Cardiac muscle cell (in vitro differentiated cells and primary cell): ENCODE measurements at places on chromosomes 4 and X. TPM values are rescaled to one million over a fixed set of nuclear protein-coding genes. Genes with fewer than 3 reads are reported as not detected.

DNA sequence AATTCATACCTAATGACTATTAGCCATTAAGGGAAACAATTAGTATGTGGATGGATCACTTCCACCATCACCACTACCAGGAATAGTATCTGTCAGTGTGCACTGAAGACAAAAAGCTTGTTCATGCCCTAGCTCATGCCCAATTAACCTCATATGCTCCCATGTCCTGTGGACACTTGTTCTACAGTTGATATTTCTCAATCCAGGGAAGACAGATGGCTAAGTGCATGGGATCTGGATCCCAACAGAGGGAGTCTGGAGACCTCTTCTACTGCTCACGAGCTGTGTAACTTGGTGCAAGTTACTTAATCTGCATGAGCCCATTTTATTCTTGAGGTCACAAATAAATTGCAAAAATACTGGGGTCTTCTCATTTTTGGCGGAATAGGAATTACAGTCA, 23.7 kb downstream of the AMOT start:
- DNase-seq: no peak
- no peak overlapping the region for H3K27ac ChIP-seq
- no peak overlapping the region for H3K4me3 ChIP-seq
- peaks cover 9% of the 10 kb centered on the region for H3K4me1 ChIP-seq
- H3K27me3 ChIP-seq: no peaks in the 10 kb centered on the region
- H3K36me3 ChIP-seq: no peaks in the 10 kb centered on the region

GRCh38 chr4:56705334-56705733, 24.2 kb upstream of the HOPX start:
- H3K4me1 ChIP-seq: peaks cover 27% of the 10 kb centered on the region
- H3K4me3 ChIP-seq: no peak overlapping the region
- no peak for DNase-seq
- H3K27me3 ChIP-seq: no peaks in the 10 kb centered on the region
- H3K36me3 ChIP-seq: no peaks in the 10 kb centered on the region

DNA sequence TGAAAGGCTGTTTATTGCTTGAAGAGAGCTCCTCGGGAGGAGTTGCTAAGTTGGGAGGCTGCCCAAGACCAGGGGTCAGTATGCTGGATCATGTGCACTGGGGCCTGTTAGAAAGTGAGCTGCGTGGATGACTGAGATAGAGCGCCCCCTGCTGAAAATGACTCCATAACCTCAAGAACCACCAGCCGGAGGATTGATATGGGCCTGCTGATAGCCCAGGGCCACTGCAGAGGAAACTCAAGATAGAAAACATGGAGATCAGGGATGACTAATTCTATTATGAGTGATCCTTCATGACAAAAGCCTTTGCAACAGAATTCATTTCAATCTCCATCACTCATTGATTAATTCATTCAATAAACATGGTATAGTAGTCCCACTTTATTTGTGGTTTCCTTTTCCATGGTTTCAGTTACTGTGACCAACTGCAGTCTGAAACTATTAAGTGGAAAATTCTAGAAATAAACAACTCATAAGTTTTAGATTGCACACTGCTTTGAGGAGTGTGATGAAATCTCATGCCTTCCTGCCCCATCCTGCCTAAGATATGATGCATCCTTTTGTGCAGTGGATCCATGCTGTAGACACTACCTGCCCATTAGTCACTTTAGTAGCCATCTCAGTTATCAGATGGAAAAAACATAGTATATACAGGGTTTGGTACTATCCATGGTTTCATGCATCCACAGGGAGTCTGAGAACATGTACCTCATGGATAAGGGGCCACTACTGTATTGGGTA, 126.7 kb upstream of the MBNL3 start:
- no peak overlapping the region for H3K27ac ChIP-seq
- H3K27me3 ChIP-seq: no peaks in the 10 kb centered on the region
- no peak overlapping the region for H3K4me3 ChIP-seq
- peak; percentile 58 for DNase-seq
- no peaks in the 10 kb centered on the region for H3K36me3 ChIP-seq

- no peak overlapping the region for H3K4me3 ChIP-seq
- H3K36me3 ChIP-seq: no peaks in the 10 kb centered on the region
- H3K4me1 ChIP-seq: peaks cover 10% of the 10 kb centered on the region
- no peak overlapping the region for H3K27ac ChIP-seq
These were observed 162.7 kb downstream of the FRAS1 start for GRCh38 chr4:78219825-78220224.

- DNase-seq: no peak
- H3K27me3 ChIP-seq: no peaks in the 10 kb centered on the region
- H3K4me3 ChIP-seq: peak within 1 kb of the TSS; percentile 22
- no peaks in the 10 kb centered on the region for H3K36me3 ChIP-seq
- peak within 1 kb of the TSS; percentile 95 for H3K27ac ChIP-seq
These were observed at the start of gene MYOZ2 for GRCh38 chr4:119135721-119136121. Gene MYOZ2 (plus strand): TSS chr4:119135832. CDS start chr4:119136526, 694 bp downstream.

DNA sequence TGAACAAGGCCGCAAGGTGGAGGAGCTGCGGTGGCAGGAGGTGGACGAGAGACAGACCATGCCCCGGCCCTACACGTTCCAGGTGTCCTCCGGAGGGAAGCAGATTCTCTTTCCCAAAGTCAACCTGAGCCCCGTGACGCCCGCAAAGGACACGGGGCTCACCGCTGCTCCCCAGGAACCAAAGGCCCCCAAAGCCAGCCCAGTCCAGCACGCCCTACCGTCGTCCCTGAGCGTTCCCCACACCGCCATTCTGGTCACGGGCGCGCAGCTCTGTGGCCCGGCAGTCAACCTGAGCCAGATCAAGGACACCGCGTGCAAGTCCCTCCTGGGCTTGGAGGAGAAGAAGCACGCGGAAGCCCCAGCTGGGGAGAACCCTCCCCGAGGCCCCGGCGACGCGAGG, 72.2 kb downstream of the AASDH start:
- no peak overlapping the region for H3K4me3 ChIP-seq
- no peak for DNase-seq
- H3K27me3 ChIP-seq: no peaks in the 10 kb centered on the region
- H3K4me1 ChIP-seq: no peaks in the 10 kb centered on the region
- H3K27ac ChIP-seq: no peak overlapping the region

GRCh38 chr4:8082517-8083055, 76.0 kb downstream of the ABLIM2 start:
- H3K27ac ChIP-seq: no peak overlapping the region
- DNase-seq: no peak
- H3K4me3 ChIP-seq: no peak overlapping the region
- H3K4me1 ChIP-seq: peaks cover 22% of the 10 kb centered on the region

- no peaks in the 10 kb centered on the region for H3K4me1 ChIP-seq
- DNase-seq: no peak
- no peak overlapping the region for H3K27ac ChIP-seq
- peaks cover 8% of the 10 kb centered on the region for H3K27me3 ChIP-seq
- no peak overlapping the region for H3K4me3 ChIP-seq
These were observed 107.5 kb upstream of the RBPJ start for GRCh38 chr4:26213317-26213716.

- peaks cover 13% of the 10 kb centered on the region for H3K4me1 ChIP-seq
- H3K4me3 ChIP-seq: no peak overlapping the region
- no peak for DNase-seq
- H3K36me3 ChIP-seq: no peaks in the 10 kb centered on the region
- no peaks in the 10 kb centered on the region for H3K27me3 ChIP-seq
These were observed 3.3 kb upstream of the CBR4 start for GRCh38 chr4:169013396-169013795.

- H3K27me3 ChIP-seq: no peaks in the 10 kb centered on the region
- H3K4me3 ChIP-seq: no peak overlapping the region
- H3K36me3 ChIP-seq: no peaks in the 10 kb centered on the region
- H3K4me1 ChIP-seq: no peaks in the 10 kb centered on the region
- no peak for DNase-seq
These were observed 19.4 kb downstream of the MTM1 start for GRCh38 chrX:150587585-150588503.

GRCh38 chr4:26515936-26516335, 25.7 kb upstream of the CCKAR start:
- no peaks in the 10 kb centered on the region for H3K36me3 ChIP-seq
- no peak for DNase-seq
- H3K4me3 ChIP-seq: no peak overlapping the region

GRCh38 chrX:49212861-49213260, 12.9 kb upstream of the SYP start:
- H3K27me3 ChIP-seq: no peaks in the 10 kb centered on the region
- no peak overlapping the region for H3K4me3 ChIP-seq
- no peak overlapping the region for H3K27ac ChIP-seq
- H3K36me3 ChIP-seq: no peaks in the 10 kb centered on the region
- H3K4me1 ChIP-seq: no peaks in the 10 kb centered on the region

- H3K36me3 ChIP-seq: no peaks in the 10 kb centered on the region
- no peak overlapping the region for H3K27ac ChIP-seq
- DNase-seq: no peak
- no peak overlapping the region for H3K4me3 ChIP-seq
These were observed 163.1 kb downstream of the ARAP2 start for GRCh38 chr4:36081185-36081584.

The HTR2C gene
- 0.04 and 0.18 TPM in 2 replicates for total RNA-seq

The UGT2A1 gene
- total RNA-seq: not detected in 2 replicates

The RADX gene
- 4.5 and 6.3 TPM in 2 replicates for total RNA-seq

The FAM184B gene
- total RNA-seq: not detected in 2 replicates

The GRIA2 gene
- total RNA-seq: not detected in 2 replicates

The MAGEC3 gene
- total RNA-seq: not detected in 2 replicates

The RGN gene
- 5.7 and 15.4 TPM in 2 replicates for total RNA-seq

The CCNG2 gene
- total RNA-seq: 14.7 and 18.3 TPM in 2 replicates
